ENCODE measurements at places on chromosomes 7 and 10. TPM values are rescaled to one million over a fixed set of nuclear protein-coding genes. Genes with fewer than 3 reads are reported as not detected.
A peak's percentile ranks its signal among the peaks of the same experiment; 100 is the strongest.

DNA sequence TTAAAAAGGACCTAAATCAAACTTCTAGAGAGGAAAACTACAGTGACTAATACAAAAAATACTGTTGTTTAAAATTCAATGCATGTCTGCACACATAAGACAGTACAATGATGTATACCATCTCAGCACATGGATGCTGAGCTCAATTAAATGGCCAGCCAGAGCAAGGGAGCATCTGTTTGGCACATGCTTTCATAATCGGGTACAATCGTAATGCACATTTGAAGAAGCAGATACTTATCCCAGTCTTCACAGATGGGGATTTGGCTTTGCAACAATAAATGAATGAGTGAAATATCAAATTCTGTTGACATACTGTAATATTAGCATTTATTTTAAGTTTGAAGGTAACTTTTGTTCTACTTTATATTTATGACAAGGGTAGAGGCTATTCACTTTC lies 187.8 kb downstream of the CRPPA start:
- no peak overlapping the region for H3K27ac ChIP-seq
- DNase-seq, result no peak
- no peak overlapping the region for H3K4me3 ChIP-seq
- no peaks in the 10 kb centered on the region for H3K27me3 ChIP-seq

DNA sequence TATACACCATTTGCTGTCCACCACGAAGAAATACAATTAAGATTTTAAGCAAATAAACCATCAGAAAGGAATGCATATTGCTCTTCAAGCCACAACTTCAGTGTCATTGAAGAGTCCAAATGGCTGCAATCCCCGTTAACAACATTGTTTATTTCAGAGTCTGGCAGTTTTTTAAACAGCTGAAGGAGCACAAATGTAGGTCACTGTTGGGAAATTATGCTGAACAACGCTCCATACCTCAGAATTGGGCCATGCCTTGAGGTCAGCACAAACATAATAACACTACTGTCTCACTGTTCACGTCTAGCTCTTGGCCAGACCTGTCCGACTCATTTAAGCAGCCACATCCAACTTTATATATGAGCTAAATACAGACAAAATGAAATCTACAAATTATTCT lies 453.9 kb upstream of the GHITM start:
- no peaks in the 10 kb centered on the region for H3K27me3 ChIP-seq
- no peak overlapping the region for H3K27ac ChIP-seq
- H3K4me3 ChIP-seq, result no peak overlapping the region
- peaks cover 6% of the 10 kb centered on the region for H3K4me1 ChIP-seq
- DNase-seq, result no peak

- DNase-seq, result no peak
- H3K36me3 ChIP-seq, result peaks cover 4% of the 10 kb centered on the region
- H3K4me3 ChIP-seq, result no peak overlapping the region
- H3K27ac ChIP-seq, result no peak overlapping the region
Observed at GRCh38 chr7:44713141-44713540, 35.5 kb upstream of the ZMIZ2 start.

- no peaks in the 10 kb centered on the region for H3K36me3 ChIP-seq
- no peak overlapping the region for H3K27ac ChIP-seq
- no peak overlapping the region for H3K4me3 ChIP-seq
- peaks cover 4% of the 10 kb centered on the region for H3K4me1 ChIP-seq
- DNase-seq, result no peak
Observed at GRCh38 chr7:26691406-26691805, 173.0 kb downstream of the SKAP2 start.

DNA sequence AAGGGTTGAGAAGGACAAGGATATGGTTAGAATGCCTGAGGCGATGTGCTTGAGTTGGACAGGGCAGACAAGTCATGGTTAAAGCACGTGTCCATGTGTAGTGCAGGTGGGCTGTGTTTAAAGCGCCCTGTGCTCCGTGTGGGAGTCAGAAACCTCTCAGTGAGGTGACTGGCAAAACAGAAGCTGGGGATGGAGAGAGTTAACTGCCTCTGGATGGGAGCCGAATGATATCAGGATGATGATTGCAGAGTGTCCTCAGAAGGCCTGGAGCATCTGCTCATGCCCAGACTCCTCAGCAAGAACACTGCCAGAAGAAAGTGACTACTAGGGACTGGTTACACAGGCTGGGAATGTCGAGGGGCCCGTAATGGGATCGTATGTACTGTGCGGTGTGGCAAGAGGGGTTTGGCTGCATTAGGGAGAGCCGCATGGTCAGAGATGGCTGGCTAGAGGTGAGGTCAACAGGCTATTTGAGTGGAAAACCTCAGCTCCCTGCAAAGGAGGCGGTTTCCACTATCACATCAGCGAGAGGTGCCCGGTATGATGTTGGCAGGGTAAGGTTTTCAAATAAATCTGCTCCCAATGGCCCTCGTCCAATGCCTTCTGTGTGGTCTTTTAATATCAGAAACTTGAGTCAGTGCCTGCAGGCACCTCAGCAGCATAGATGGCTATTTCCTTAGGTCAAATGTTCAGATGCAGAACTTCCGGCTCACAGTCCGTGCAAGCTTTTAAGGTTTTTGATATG lies 26.1 kb upstream of the MRC1 start:
- no peaks in the 10 kb centered on the region for H3K36me3 ChIP-seq
- H3K27ac ChIP-seq, result no peak overlapping the region
- no peaks in the 10 kb centered on the region for H3K27me3 ChIP-seq
- DNase-seq, result no peak
- H3K4me3 ChIP-seq, result no peak overlapping the region

GRCh38 chr10:124616040-124616835 lies 127.9 kb downstream of the FAM53B start:
- peaks cover 47% of the 10 kb centered on the region for H3K4me1 ChIP-seq
- no peak overlapping the region for H3K27ac ChIP-seq
- DNase-seq, result no peak
- H3K36me3 ChIP-seq, result peaks cover 2% of the 10 kb centered on the region
- no peaks in the 10 kb centered on the region for H3K27me3 ChIP-seq

- no peak for DNase-seq
- H3K4me1 ChIP-seq, result peaks cover 61% of the 10 kb centered on the region
- no peaks in the 10 kb centered on the region for H3K27me3 ChIP-seq
- peak within 1 kb of the TSS; percentile 93 for H3K27ac ChIP-seq
- H3K36me3 ChIP-seq, result peaks cover 12% of the 10 kb centered on the region
- H3K4me3 ChIP-seq, result peak within 1 kb of the TSS; percentile 90
Observed at GRCh38 chr10:15168291-15168785, at the start of gene NMT2. Gene NMT2 (minus strand): TSS chr10:15168693. CDS start chr10:15168612, 81 bp downstream.

DNA sequence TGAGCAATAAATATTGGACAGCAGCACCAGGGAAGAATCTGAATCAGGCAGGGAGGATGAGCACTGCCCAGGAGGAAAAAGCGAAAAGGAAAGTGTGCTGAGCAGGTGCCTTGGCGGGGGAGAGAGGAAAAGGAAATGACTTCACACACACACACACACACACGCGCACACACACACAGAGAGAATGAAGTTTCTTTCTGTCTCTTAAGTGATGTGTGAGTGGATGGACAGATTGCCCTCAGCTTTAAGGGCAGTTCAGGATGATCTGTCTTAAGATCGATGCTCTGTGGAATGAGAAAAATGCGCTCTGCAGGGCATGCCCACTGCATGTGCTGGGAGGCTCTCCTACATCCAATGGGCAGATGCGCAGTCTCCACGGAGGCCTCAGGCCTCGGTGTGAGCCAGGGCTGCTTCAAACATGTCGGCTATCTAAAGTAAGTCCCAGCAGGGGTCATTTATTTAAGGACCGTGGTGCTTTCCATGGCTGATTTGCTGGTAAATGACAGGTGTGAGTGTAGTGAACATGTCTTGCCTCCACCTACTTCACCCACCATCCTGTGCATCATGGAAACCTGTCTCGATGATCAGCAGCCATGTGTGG lies 2.5 kb upstream of the ACBD5 start:
- H3K27ac ChIP-seq, result peak overlapping the region; percentile 99
- H3K27me3 ChIP-seq, result no peaks in the 10 kb centered on the region
- peak; percentile 81 for DNase-seq
- peak overlapping the region; percentile 93 for H3K4me3 ChIP-seq

GRCh38 chr10:114575417-114576131 lies 82.5 kb downstream of the ABLIM1 start:
- peaks cover 8% of the 10 kb centered on the region for H3K27me3 ChIP-seq
- H3K36me3 ChIP-seq, result no peaks in the 10 kb centered on the region
- no peak overlapping the region for H3K27ac ChIP-seq
- no peaks in the 10 kb centered on the region for H3K4me1 ChIP-seq

- peaks cover 1% of the 10 kb centered on the region for H3K27me3 ChIP-seq
- H3K36me3 ChIP-seq, result peaks cover 25% of the 10 kb centered on the region
- DNase-seq, result no peak
- peaks cover 24% of the 10 kb centered on the region for H3K4me1 ChIP-seq
- no peak overlapping the region for H3K4me3 ChIP-seq
- no peak overlapping the region for H3K27ac ChIP-seq
Observed at GRCh38 chr10:80452640-80453039, 1.5 kb upstream of the TSPAN14 start.

DNA sequence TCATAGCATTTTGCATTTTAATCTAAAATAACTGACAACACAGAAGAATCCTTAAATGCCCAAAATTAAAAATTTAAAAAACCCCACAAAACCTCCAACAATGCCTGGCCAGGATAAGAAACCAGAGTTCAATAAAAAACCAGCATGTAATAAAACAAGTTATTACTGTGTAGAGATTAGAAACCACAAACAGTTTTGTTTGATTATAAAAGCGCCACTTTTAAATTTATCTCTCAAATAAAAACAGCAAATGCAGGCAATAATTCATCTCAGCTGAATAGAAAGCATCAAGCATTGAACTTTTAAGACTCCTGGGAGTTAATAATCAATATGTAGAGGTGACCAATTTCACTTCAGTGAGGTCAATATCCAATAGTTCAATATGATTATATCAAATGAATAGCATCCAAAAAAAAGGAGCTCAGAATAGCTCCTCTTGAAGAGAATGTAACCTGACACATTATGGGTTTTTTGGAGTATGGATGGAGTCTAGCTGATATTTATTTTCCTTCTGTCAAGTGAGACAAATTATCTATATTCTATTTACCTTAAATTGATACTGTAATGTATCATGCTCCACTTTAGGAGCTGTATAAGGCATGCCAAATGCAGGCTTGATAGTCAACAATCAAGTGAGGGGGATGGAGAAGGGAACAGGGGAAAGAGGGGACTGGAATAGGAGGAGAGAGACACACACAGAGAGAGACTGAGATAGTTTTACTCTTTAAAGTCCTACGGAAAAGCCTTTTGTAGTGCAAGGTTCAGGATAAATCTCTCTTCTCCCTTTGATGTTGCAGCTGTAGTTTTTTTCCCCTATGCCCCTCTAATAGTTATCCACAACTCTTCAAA lies 130.9 kb downstream of the RSU1 start:
- H3K4me3 ChIP-seq, result no peak overlapping the region
- H3K27ac ChIP-seq, result no peak overlapping the region
- no peaks in the 10 kb centered on the region for H3K4me1 ChIP-seq
- H3K27me3 ChIP-seq, result no peaks in the 10 kb centered on the region

- no peaks in the 10 kb centered on the region for H3K4me1 ChIP-seq
- H3K27ac ChIP-seq, result no peak overlapping the region
- H3K36me3 ChIP-seq, result no peaks in the 10 kb centered on the region
- no peak for DNase-seq
- peaks cover 50% of the 10 kb centered on the region for H3K27me3 ChIP-seq
Observed at GRCh38 chr7:55019691-55020465, 1.1 kb downstream of the EGFR start.

GRCh38 chr7:70343519-70343918 lies 745.2 kb downstream of the AUTS2 start:
- no peak for DNase-seq
- H3K27ac ChIP-seq, result no peak overlapping the region
- H3K4me3 ChIP-seq, result no peak overlapping the region
- H3K4me1 ChIP-seq, result peaks cover 20% of the 10 kb centered on the region

Gene STK31
- 0.16 TPM for total RNA-seq

Gene TAF6
- 81.0 TPM for total RNA-seq

Gene ATRNL1
- total RNA-seq, result not detected

Gene CPA4
- total RNA-seq, result not detected

Gene GPER1
- total RNA-seq, result 0.13 TPM

Gene SUMF2
- 124 TPM for total RNA-seq

Gene PRKG1
- not detected for total RNA-seq

Gene MYO3A
- not detected for total RNA-seq

Gene PRRT4
- 0.16 TPM for total RNA-seq

Gene CYP3A5
- total RNA-seq, result not detected

Gene HSPA14
- total RNA-seq, result 28.9 TPM

Gene C10orf71
- not detected for total RNA-seq

Gene ASB13
- total RNA-seq, result 5.6 TPM
